ENCODE measurements at places on chromosomes 12 and 14.

GRCh38 chr12:96501133-96501761 is 11.9 kb downstream of the CFAP54 start:
- DNase-seq = peak; percentile 15

GRCh38 chr14:55038708-55039107 is 11.7 kb downstream of the SOCS4 start:
- no peak for DNase-seq

DNA sequence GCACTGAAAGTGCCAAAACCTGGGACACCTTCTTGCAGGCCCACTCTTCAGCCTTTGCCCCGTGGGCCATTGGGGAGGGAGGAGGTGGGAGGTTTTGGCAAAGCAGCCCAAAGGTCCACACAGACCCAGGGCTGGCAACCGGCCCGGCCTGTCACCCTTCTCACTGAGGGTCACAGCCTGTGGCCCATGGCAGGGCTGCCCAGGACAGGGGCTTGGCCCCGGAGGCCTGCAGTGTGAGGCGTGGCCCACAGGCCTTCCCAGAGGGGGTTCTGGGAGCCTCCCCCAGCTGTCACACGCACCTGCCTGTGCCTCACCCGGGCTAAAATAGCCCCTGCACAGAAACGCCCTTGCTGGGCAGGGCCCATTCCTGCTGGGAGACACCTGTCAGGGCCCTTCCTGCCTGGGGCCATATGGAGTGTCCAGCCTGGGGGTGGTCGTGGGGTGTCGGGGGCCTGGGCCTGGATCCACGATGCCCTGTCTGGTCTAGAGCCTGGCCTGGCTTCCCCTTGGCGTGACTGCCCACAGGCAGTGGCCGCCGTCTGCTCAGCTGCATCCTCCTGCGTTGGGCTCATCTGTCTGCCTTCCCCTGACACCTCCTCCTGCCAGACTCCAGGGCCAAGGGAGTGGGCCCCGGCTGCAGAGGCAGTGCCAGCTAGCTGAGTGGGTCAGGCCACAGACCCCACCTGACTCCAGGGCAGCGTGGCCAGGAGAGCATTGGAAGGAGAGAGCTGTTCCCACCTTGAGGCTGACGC is 19.2 kb downstream of the PACS2 start:
- DNase-seq = no peak

- DNase-seq = no peak
These were observed 75.5 kb upstream of the CPSF6 start for GRCh38 chr12:69163681-69164362.

DNA sequence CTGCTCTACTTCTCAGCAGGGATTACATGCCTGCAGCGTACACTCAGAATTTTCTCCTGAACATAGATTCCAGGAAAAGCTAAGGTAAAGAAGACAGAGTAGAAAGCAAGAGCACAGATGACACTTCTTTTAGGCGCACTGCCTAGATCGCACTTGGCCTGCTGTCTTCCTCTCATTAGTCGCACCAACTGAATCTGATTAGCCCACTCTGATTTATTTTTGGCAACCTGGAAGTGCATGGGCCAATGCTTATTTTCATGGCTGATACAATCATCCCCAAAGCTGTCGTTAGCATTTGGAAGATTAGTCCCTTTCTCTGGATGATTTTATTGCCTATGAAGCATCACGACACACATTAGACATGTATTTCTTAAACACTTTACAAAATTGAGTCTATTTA is 152.5 kb downstream of the PTPRO start:
- DNase-seq = no peak

DNA sequence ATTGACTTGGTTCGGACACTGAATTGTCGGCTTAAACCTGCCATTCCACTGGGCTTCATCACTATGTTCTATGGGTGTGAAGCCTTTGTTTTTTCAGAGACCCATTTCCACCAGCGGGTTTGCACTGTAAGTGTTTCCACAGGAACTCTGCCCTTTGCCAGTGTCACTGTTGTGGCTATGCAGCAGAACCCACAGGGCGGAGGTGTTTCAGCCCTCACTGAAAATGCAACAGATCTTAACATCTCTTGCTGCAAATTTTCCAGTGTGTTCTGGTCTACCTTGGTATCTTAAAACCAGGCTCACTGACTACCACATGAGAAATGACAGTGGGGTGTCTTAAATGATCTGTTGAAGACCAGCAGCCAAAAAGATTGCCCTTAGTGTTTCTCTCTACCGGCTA is 21.1 kb downstream of the PRKCH start:
- DNase-seq = peak; percentile 82

- DNase-seq = no peak
These were observed 20.8 kb downstream of the TPCN1 start for GRCh38 chr12:113242026-113242418.

DNA sequence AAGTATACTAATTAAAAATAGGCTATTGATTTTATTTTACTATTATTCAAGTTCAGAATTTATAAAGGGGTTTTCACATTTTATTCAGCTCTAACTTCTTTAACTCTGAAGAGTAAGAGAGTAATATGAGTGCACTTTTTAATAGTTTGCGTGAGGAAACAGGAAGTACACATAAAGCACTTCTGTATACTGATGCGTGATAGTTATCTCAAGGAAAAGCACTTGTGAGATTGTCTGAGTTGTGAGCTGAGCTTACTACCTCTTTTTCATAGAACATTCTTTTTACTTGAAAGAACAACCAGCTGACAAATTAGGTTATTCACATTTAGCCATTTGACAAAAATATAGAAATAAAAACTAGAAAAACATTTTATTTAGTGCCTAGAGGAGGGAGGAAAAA is 1.9 kb downstream of the RAD51AP1 start:
- DNase-seq = no peak

- DNase-seq = no peak
These were observed 56.6 kb downstream of the CALM1 start for GRCh38 chr14:90453401-90453951.

DNA sequence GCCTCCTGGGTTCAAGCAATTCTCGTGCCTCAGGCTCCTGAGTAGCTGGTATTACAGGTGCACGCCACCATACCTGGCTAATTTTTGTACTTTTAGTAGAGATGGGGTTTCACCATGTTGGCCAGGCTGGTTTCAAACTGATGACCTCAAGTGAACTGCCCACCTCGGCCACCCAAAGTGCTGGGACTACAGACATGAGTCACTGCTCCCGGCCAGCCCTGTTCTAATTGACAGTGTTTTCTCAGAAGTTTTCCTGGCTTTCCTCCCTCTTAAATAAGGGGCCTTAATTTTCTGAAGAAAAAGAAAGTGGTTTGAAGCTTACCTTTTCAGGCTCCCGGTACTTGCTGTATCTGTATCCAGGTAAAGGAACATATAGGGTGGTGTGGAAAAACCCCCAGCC is 1.7 kb downstream of the HAL start:
- no peak for DNase-seq

DNA sequence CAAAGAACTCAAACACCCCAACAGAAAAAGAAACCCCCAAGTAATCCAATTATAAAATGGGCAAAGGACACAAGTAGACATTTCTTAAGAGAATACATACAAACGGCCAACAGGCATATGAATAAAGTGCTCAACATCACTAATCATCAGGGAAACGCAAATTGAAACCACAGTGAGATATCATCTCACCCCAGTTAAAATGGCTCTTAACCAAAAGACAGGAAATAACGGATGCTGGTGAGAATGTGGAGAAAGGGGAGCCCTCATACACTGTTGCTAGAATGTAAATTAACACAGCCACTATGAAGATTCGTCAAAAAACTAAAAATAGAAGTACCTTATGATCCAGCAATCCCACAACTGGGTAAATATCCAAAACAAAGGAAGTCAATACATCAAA is 52.4 kb downstream of the CLMN start:
- no peak for DNase-seq

- no peak for DNase-seq
These were observed 136.6 kb upstream of the NEDD1 start for GRCh38 chr12:96770219-96771102.

DNA sequence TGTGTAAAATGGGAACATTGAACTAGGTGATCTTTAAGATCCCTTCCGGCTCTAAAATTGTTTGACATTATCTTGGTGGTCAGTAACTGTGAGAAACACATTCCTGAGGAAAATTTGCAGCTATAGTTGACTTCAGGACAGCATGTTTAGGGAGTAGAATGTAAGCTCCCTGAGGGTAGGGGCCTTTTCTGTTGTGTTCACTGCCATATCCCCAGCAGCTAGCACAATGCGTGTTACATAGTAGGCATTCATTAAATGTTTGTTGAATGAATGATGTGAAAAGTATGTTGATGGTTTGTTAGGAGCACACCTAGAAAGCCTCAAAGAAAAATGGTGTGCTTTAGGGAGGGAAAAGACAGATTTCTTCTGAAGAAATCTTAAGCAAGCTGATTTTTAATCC is 38.5 kb upstream of the KCNMB4 start:
- DNase-seq = no peak

DNA sequence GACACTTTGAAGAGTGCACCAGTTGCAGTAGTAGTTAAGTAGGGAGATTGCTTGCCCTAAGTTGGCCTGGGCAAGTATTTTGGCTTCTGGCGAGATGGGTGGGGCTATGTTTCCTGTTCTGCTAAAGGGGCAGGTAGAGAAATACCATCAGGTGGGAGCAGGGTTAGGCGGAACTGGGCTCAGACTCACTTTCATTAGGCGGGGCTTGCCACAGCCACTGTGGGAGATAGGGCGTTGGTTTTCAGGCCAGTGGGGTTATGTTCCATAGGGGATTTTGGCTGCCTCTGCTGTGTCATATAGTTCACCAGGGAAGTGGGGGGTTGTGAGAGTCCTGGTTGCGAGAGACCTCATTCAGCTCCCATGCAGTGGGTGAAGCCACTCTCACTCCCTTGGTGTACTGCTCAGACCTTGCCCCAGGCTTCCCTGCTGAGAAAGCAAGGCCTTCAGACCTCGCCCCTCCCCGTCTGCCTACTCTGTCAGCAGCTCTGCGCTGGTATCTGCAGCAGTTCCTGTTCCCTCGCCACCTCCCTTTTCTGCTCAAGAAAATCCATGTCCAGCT is 43.3 kb downstream of the AEBP2 start:
- peak; percentile 68 for DNase-seq

DNA sequence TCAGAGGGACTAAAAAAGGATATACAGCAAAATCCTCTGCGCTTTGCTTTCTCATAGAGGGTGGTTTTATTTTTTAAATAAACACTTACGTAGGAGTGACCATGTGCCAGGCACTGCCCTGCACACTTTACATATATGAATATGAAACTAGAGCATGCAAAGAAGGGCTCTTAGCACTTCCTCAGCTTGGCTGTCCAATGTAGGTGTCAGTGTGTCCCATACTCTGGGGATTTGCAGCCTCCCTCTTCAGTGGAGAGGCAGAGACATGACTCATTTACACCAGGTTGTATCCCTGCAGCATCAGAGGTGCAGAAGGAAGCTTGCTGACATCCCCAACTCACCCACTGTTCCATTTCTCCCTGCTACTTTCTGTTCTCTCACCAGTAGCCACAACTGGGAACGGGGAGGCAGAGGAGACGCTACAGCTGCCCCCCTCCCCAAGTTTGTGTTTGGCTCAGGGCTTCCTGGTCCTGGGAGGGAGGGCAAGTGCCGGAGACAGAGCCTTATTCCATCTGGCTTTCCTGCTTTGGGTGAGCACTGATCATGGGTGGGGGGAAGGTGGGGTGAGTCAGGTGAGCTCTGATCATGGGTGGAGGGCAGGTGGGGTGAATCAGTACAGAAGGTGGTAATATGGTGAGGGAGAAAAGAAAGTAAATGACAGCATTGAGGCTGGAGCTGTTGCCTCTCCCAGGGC is 4.9 kb upstream of the KRT5 start:
- DNase-seq = peak; percentile 6

All from stimulated activated CD4-positive, alpha-beta T cell treated with anti-CD3 and anti-CD28 coated beads, Interleukin-2, amount 100 ng/mL, for 24 hours (primary cell).